Stimulated activated naive CD4-positive, alpha-beta T cell treated with Interleukin-2 at 50 U/mL for 16 hours (primary cell): ENCODE measurements at places on chromosomes 12 and 14.

- no peak for DNase-seq
Measured at GRCh38 chr12:18567787-18568186, 170.0 kb downstream of the PLCZ1 start.

DNA sequence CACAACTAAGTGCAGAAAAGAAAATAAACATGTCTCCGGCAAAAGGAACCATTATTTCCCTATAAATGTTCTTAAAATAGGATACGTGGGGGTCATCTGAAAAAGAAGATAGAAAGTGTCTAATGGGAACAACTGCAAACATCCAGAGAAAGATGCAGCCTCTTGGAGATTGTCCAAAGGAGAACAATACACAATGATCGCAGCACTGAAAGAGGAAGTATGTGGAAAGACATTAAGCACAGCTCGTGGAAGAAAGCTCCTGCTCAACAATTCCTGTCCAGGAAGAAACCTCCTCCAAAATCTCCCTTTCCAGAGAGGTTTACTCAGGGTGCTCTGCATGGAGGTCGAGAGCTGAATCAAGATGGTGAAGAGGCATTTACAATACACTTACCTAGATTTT lies 2.5 kb upstream of the LALBA start:
- DNase-seq = no peak

GRCh38 chr12:129231491-129231890 lies 378.2 kb downstream of the GLT1D1 start:
- no peak for DNase-seq

DNA sequence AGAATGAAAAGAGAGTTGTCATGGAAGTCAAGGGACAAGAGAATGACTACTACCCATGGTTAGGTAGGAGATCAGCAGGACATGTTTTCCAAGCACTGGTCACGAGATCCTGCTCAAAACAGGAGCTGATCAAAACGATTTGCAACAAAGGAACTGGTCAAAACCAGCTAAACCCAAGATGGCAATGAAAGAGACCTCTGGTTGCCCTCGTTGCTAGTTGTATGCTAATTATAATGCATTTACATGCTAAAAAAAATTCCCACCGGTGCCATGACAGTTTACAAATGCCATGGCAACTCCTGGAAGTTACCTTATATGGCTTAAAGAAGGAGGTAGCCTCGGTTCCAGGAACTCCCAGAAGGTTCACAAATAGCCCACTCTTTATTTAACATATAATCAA lies 95.0 kb upstream of the OTX2 start:
- DNase-seq = no peak

- DNase-seq = no peak
Measured at GRCh38 chr12:114414031-114414865, 8.3 kb upstream of the TBX5 start.

DNA sequence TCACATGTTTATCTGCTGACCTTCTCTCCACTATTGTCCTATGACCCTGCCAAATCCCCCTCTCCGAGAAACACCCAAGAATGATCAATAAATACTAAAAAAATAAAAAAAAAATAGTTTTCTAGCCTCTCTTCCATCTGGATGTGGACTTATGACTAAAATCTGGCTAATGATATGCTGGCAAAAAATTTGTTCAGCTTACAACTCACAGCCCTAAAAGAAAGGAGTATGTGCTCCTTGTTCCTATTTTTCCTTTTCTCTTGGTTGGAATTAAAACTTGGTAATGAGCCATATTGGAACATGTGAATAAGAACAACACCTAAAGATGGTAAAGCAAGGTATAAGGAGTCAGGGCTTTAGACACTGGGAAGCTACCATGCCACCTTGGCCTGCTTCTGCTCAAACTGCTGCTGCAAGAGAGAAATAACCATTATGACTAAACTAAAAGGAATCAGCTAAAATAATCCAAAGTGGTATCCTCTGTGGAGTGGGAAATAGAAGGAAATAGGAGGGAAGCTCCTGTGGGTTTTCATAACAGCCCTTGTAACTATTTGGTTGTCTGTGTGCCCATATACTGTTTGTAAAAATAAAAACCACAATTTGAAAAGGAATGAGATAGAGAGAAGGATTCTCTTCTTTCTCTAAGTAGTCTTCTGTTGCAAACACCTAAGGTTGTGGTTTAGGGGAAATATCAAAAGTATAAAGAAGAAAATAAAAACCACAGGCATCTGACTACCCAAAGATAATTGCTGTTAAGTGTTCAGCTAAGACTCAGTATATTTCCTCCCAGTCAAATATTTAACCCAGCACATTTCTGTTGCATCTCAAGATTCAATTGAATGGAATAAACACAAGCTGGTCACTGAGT lies 53.8 kb downstream of the SDR9C7 start:
- no peak for DNase-seq

- no peak for DNase-seq
Measured at GRCh38 chr14:101628975-101629374, 67.7 kb downstream of the DIO3 start.

GRCh38 chr12:105275997-105276733 lies 40.2 kb upstream of the APPL2 start:
- no peak for DNase-seq

DNA sequence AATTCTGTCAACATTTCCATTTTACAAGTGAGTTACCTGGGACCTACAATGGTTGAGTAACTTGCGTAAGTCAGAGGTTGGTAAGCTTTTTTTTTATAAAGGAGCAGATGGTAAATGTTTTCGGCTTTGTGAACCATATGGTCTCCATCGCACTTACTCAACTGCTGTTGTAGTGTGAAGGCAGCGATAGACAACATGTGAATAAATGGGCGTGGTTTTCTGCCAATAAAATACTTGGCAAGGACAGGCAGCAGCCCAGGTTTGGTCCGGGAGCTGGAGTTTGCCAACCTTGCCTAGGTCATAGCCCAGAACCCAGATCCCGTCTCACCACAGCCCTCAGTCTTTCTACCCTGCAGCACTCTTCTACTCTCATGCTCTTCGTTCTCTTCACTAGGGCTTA lies 6.3 kb downstream of the DDX55 start:
- no peak for DNase-seq

- no peak for DNase-seq
Measured at GRCh38 chr12:124841558-124841945, 22.1 kb downstream of the SCARB1 start.

DNA sequence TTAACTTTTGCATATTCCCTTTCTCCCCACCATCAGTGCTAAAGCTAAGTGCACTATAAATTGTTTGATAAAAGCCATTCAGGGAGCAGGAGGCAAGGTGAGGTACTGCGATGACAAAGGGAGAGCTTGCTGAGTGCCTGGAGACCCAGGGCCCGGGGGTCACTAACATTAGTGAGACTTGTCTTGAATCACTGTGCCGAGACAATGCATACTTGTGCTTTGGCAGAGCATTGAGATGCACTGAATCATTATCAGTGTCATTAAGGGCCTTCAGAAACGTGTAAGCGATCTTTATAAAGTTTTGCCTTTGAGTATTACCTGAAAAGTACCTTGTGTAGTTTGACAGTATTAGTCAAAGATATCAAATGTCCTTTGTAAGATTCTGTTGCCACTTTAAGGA lies 447.5 kb downstream of the PCNX1 start:
- DNase-seq = no peak
